ENCODE measurements at places on chromosomes 5 and 9.

DNA sequence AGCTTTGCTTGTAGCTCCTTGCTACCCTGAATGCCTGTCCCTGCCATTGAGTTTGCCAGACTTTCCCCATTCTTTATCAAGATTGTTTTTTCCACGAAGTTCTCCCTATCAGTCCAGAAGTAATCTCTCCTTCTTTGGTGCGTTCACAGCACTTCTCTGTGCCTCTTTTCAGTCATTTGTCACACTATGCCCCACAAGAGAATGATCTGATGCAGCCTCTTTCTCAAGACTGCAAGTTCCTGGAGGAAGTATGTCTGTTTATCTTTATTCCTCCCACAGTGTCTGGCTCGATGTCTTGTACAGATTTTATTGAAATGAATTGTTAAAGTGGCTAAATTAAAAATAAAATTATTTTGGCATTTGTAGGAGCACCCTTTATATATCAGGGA lies 99.3 kb downstream of the CCDC192 start:
- no peak for DNase-seq

DNA sequence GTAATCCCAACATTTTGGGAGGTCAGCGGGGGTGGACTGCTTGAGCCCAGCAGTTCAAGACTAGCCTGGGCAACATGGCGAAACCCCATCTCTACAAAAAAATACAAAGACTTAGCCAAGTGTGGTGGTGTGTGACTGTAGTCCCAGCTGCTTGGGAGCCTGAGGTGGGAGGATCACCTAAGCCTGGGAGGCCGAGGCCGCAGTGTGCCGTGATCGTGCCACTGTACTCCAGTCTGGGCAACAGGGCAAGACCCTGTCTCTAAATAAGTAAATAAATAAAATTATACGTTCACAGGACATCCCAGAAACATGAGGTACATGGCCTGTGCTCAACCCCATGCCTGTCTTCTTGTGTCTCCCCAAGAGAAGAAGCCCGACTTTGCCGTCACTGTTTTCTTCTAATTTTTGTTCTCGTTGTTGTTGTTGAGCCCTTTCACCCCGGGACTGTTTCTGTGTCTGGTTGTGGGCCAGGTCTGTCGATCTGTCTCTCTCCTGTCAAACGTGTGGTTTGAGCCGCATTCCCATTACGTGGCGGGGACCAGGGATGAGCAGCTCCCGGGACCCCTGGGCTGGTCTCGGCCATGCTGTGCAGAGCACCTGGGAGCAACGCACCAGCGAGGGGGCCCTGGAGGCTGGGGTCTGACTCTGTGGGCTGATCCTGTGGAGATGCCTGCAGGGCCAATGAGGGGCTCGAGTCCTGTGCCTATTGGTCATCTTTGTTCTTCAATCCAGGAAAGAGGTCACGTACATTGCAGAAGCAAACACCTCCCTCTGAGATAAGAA lies 32.2 kb downstream of the NACC2 start:
- no peak for DNase-seq

DNA sequence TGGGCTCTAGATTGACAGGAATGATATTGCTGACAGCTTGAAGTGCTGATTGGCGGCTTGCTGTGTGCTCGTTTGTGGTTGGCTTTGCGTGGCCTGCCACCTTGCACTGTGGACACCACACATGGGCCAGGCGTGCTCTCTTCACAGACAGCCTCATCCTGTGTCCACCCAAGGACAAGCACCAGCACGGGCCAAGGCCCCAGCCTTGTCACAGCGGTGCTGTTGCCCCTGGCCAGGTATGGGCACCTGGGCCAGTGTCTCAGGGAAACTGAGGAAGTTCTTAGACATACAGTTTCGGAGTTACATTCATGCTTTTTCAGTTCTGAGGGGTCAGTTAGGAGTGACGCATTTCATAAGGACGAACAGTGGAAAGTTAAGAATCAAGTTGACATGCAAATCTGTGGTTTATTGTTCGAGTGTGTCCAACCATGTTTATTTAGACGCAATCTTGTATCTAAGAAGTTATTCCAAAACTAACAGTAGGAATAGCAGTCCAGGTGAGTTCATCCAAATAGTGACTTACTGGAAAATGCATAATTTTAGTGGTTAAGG lies 125.9 kb downstream of the EHMT1 start:
- DNase-seq = no peak

- no peak for DNase-seq
These were observed 175.9 kb downstream of the RFK start for GRCh38 chr9:76218117-76218885.

DNA sequence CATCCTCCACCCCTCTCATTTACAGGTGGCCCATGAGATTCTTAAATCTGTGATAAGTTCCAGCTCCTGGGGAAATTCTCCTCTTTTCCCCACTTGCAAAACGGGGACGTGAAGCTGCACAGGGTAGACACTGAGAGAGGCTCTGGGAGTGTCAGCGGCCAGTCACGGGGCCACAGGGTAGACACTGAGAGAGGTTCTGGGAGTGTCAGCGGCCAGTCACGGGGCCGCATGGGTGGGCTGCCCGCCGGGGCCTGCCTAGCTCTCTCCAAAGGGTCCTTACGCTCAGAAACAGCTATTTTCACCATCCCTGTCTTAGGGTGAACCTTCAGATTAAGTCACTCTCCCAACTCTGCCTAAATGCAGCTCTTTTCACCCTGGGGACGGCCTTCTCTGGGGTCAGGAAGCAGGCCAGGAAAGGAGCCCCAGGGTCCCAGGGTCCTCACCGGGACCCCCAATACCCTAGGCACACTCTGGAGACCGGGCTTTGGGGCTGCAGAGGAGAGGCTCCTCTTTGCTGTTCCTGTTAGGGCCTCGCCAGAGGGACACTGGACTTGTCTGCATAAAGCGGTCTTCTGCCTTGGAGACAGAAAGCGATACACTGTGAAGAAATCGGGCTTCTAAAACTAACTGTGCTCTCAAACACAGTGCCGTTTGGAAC lies 1.5 kb downstream of the FAM78A start:
- peak; percentile 41 for DNase-seq

DNA sequence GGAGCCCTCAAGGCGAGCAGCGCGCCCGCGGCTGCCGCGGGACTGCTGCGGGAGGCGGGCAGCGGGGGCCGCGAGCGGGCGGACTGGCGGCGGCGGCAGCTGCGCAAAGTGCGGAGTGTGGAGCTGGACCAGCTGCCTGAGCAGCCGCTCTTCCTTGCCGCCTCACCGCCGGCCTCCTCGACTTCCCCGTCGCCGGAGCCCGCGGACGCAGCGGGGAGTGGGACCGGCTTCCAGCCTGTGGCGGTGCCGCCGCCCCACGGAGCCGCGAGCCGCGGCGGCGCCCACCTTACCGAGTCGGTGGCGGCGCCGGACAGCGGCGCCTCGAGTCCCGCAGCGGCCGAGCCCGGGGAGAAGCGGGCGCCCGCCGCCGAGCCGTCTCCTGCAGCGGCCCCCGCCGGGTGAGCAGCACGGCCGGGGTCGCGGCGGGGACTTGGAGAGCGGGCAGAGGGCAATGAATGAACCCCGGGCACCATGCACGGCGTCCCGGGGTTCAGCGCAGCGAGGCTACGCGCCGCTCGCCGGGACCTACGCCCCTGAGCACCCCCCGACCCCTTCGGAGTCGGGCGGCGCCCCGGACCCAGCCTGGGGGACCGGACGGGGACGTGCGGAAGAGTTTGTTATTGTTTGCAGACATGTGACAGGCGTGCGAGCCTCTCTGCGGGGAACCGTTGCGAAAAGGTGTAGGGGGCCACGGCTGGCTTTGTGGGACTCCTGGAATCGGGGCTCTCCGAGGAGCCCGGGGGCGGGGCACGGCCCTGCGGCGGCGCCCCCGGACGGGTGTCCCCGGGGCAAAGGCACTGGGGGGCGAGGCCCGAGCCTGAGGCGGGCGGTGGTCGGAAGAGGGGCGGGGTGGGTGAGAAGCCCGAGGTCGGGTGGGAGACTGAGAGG lies 553 bp downstream of the MAP3K1 start:
- peak; percentile 59 for DNase-seq

DNA sequence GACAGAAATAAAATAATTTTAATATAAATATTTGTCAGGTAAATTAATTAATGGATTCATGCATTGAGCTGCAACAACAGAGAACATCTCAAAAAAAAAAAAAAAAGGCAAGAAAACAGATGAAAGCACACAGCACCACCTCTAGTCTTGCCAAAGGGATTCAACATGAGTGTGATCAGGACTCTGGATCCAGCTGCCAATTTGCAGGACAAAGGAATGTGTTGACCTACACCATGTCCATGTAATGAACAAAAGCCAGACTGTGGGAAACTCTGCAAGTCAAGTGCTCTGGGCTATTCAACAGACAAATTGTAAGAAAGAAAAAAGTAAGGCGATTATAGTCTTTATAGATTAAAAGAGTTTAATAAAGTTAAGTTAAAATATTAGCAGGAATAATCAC lies 769.3 kb downstream of the TLR4 start:
- DNase-seq = no peak

GRCh38 chr9:81082221-81082620 lies 607.1 kb downstream of the TLE1 start:
- DNase-seq = no peak

- DNase-seq = no peak
These were observed 11.4 kb upstream of the UNC5A start for GRCh38 chr5:176798949-176799348.

GRCh38 chr5:133244242-133244641 lies 192.4 kb downstream of the HSPA4 start:
- no peak for DNase-seq

GRCh38 chr9:95689669-95690068 lies 172.9 kb upstream of the PTCH1 start:
- DNase-seq = no peak

GRCh38 chr5:15983392-15983791 lies 196.2 kb downstream of the MARCHF11 start:
- no peak for DNase-seq

- DNase-seq = no peak
These were observed 213.6 kb upstream of the S1PR3 start for GRCh38 chr9:88777498-88778312.

- DNase-seq = no peak
These were observed 224.8 kb upstream of the SEMA6A start for GRCh38 chr5:116799401-116799800.

- DNase-seq = peak; percentile 65
These were observed 36.8 kb downstream of the C9orf50 start for GRCh38 chr9:129584136-129584535.

DNA sequence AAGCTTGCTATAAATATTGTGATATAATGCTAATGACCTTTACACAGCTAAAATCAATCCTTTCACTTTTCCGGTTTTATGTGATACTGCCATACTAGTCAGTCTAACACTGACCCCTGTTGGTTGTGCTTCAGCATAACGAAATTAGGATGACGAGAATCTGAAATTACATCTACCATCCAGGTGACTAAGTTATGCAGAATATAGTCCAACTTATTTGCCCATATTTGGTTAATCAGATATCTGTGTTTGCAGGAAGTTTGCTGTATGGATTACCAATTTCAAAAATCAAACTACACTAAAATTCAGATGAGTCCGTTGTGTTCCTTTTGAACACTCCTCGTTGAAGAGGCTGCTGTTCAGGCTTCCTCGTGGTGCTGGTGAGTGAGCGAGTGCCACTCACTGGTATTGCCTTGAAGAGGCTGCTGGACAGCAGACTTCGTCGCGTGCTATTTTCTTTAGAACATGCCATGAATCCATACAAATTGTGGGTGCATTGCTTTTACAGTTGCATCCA lies 32.5 kb downstream of the TENT4A start:
- no peak for DNase-seq

- no peak for DNase-seq
These were observed 87.6 kb downstream of the FBXO38 start for GRCh38 chr5:148471379-148471778.

DNA sequence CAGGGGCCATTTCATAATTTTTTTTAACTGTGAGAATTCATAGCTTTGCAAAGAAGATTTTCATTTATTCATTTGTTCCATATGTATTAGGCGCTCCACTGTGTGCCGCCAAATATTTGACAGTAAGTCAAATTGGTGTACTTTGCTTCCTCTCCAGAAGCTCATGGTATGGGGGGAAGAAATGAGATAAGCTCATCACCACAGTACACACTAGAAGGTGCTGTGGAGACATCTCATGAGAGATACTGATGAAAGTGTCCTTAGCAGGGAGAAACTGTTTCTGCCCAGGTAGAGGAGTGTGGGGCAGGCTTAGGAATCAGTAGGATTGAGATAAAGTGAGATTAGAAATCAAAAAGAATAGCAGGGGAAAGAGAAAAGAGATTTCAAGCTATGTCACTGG lies 136.2 kb downstream of the CDH6 start:
- no peak for DNase-seq

DNA sequence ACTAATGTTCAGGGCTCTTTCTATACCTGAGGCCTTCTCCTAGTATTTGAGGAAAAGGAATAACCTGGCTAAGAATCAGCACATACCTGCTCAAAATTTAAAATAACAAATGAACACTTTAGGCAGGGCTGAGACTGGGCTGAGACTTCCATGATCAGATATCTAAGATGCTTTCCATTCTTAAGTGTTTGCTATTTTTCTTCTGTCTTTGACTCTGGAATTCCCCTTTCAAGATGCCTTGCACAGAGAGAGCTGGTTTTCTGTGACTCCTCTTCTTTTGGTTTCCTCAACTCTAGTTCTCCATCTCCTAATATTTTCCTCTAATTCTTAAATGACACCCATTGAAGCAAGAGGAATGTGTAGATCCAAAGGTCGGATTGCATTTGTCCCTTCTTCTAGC lies 61.1 kb downstream of the DPYSL3 start:
- DNase-seq = no peak

DNA sequence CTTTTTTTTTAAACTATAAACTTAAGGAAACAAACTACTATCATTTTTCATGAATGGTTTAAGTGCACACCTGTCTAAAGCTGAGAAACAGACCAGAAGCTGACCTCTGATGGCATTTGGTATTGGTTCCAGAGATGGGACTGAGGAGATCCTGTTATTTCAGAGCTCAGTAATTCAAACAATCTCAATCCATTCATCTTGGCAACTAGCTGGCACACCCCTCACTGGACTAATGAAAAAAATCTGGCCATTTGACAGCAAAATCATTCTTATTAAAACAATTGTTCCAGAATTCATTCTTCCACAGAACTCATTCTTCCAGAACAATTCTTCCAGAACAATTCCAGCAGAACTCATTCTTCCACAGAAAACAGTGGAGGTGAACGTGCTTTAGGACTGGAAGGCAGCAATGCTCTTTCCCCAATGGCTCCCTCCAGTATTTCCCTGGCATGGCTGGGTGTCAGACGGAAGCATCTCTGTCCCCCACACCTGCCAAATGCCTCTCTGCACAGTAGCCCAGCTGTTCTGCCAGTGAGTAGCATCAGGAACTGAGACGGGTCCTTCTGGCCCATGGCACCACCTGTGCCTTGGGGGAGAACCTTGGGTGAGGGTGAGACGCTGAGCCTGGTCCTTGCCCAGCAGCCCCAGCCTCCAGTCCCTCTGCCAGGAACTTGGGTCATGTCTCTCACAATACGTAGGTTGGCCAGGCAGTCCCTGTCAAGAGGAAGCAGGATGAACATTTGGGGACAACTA lies 87.5 kb upstream of the EQTN start:
- no peak for DNase-seq

- DNase-seq = no peak
These were observed 35.7 kb downstream of the PWWP2A start for GRCh38 chr5:160083501-160083900.

GRCh38 chr5:171405615-171406014 lies 13.8 kb upstream of the FGF18 start:
- DNase-seq = no peak

Data from stimulated activated CD4-positive, alpha-beta T cell treated with anti-CD3 and anti-CD28 coated beads, Interleukin-2, amount 100 ng/mL, for 24 hours (primary cell).